Activated T-helper 2 cell treated with anti-CD3 and anti-CD28 coated beads, Interferon-gamma antibody, Interleukin-2, Interleukin-4, amounts not matched to agents 10 μg/mL and 5 μg/mL and 100 μg/mL, durations not matched to agents 14 hours and 24 hours and 36 hours (primary cell): ENCODE measurements at places on chromosomes 1 and 21. TPM values are rescaled to one million over a fixed set of nuclear protein-coding genes. Genes with fewer than 3 reads are reported as not detected.

Gene OMA1
- total RNA-seq: 10.2 and 10.3 TPM in 2 replicates

Gene TCEA3
- total RNA-seq: 3.3 and 5.6 TPM in 2 replicates

DNA sequence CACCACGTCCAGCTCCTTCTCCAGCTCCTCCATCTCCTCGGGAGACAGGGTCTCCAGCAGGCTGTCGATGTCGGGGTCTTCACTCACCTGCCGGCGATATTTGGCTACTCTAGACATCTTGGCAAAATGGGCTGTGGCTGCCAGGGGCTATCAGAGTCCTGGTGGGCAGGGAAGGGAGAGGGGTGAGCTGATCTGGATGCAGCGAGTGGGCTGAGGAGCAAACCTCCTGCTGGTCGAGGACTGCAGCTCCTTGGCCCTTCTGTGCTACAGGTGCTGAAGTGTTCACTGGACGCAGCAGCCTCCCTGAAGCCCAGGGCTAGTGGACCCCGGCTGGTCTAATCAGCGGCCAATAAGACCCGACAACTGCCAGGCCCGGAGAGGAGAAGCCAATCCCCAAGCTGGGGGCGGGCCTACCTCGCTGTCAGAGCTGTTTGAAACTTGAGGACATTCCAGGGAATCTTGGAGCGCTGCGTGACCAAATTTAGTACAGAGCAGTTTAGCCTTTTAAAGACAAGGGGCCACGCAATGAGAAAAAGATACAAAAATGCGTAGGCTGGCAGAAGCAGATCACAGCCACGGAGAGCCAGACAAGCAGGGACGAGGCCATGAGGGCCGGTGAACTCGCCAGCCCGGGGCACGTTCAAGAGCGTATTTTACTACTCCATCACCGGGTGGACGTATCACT, at the start of gene LMOD1:
TSS of gene LMOD1 (minus strand) at position 325 of the 685 bp plus-strand sequence. CDS start at position 117, 208 bp downstream.
- H3K27me3 ChIP-seq: peaks cover 52% of the 10 kb centered on the region
- peaks cover 4% of the 10 kb centered on the region for H3K4me1 ChIP-seq
- DNase-seq: no peak
- no peak within 1 kb of the TSS for H3K4me3 ChIP-seq

Gene GPN2
- total RNA-seq: 36.0 and 43.1 TPM in 2 replicates

Gene MTF1
- 24.8 and 27.8 TPM in 2 replicates for total RNA-seq

Gene ST6GALNAC5
- total RNA-seq: not detected in 2 replicates

DNA sequence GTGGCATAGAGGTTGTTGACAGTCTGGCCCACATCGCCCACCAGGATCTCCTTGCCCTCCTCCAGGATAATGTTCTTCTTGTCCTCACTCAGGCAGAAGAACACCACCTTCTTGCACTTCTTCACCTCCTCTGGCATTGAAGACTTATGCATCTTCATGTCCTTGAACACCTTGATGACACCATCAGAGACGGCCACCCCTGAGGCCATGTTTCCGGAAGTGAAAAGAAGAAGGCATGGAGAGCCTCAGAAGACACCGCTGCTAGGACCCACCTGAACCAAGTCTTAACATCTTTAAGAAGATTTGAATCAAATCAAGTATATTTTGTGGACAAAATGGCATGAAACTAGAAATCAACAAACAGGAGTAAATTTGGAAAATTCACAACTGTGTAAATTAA, 56.2 kb downstream of the C1orf185 start:
- H3K27me3 ChIP-seq: peaks cover 29% of the 10 kb centered on the region
- peaks cover 3% of the 10 kb centered on the region for H3K4me1 ChIP-seq
- no peak for DNase-seq
- H3K27ac ChIP-seq: no peak overlapping the region
- no peak overlapping the region for H3K4me3 ChIP-seq

Gene ICOSLG
- total RNA-seq: 5.4 and 6.0 TPM in 2 replicates

- H3K4me3 ChIP-seq: no peak overlapping the region
- no peak overlapping the region for H3K27ac ChIP-seq
- DNase-seq: no peak
- no peaks in the 10 kb centered on the region for H3K27me3 ChIP-seq
- no peaks in the 10 kb centered on the region for H3K36me3 ChIP-seq
- no peaks in the 10 kb centered on the region for H3K4me1 ChIP-seq
These were observed 201.2 kb upstream of the ADAMTS5 start for GRCh38 chr21:27168084-27168483.

DNA sequence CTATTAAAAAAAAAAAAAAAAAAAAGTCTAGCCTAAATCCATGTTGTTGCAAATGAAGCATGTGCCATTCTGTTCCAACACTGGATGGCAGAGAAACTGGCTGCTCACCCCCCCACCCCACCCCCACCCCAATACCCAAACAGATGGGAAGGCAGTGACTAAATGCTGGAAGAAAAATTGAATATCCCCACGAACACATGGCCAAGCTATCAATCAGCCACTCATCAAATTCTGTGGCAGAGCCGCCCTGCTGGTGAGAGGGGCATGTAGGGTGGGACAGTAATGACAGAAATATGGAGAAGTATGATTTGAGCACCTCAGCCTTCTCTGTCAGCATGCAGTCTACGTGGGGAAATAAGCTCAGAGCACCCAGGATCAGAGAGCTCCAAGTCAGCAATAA, 34.1 kb downstream of the OPTC start:
- H3K4me1 ChIP-seq: peaks cover 4% of the 10 kb centered on the region
- H3K27ac ChIP-seq: no peak overlapping the region
- no peak for DNase-seq
- H3K36me3 ChIP-seq: no peaks in the 10 kb centered on the region
- H3K27me3 ChIP-seq: peaks cover 4% of the 10 kb centered on the region

DNA sequence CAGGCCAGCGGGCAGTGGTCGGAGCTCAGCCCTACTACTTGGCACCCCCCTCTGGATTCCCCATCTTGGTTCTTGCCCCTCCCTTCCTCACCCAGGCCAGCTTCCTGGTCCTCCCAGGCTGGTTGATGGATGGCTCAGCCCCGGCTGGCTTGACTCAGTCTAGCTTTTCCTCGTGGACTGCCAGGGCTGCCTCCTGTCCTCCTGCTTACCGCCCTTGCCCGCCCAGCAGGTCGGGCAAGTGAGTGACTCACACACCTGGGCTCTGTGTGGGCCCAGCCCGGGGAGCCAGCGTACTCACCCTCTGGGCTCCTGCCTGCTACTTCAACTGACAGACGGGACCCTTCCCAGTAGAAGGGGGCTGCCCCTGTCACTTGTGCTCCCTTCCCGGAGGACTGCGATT, 19.5 kb upstream of the ARHGEF10L start:
- H3K27ac ChIP-seq: no peak overlapping the region
- H3K36me3 ChIP-seq: no peaks in the 10 kb centered on the region
- H3K27me3 ChIP-seq: peaks cover 4% of the 10 kb centered on the region
